A172 (cell line): ENCODE measurements at places on chromosomes 2 and 18.

DNA sequence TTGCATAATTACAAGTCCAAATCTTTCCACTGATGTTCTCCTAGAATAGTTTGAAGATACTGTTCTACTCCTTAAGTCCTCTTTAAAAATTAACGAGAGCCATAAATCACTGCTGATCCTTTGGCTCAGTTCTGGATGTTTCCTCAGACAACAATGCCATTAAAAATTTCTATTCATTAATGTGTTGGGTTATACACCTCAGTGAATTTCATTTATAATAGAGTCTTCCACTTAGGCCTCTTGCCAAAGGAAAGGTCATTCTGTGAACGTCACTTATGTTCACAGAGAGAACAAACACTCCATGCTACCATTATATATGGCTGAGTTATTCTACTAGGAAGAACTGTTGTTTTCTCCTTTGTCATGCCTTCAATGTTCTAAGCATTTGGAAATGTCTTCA is 1472.3 kb upstream of the CELF4 start:
- no peak for DNase-seq

DNA sequence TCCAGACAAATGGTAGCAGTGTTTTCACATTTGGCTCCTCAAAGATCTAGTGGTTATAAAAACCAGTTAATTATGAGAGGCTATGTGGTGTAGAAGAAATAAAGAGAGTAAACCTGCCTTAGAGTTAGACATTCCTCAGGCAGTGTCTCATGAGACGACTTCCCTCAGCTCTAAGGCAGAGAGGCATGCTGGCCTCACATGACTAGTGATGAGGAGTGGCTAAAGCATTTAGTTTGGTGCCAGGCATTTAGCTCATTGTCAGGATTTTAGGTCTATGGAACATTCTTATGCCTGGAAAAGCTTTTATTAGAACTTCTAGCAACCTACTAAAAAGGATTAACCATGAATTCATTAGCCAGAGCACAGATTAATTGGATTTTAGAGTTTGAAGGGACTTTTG is 90.3 kb downstream of the RPRM start:
- DNase-seq = peak; percentile 64

DNA sequence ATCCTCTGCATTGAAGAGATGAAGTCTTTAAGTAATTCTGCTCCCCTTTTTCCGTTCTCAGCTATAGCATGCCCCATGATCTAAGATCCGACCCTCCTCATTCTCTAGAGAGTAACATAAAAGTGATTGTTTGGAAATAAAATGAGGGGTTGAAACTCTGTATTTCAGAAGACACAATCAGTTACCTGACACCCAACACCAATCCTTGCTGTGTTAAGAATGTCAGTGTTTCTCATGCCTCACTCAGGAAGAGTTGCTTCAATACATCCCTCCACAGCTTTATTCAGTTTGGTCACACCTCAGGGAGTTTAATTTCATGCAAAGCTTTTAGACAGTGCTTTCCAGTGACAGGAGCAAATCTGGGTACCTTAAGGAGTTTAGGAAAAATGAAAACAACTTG is 49.9 kb upstream of the RBBP8 start:
- no peak for DNase-seq

DNA sequence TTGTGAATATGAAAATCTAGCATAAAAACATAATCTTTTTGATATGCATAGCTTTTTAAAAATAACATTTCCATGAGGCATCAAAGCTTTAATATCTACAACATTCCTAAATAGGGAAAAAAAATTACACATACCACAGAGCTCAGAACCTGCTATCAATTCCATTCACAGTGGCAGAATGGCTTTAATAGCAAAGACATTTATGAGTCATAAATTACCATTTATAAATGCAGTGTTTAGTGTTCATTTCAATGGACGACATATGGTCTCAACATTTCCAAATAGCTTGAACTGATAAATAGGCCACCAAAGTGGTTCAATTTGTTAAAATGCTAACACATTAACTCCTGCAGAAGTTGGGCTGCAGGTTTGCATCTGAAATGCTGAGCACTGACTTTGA is 600.6 kb upstream of the SETBP1 start:
- DNase-seq = no peak

DNA sequence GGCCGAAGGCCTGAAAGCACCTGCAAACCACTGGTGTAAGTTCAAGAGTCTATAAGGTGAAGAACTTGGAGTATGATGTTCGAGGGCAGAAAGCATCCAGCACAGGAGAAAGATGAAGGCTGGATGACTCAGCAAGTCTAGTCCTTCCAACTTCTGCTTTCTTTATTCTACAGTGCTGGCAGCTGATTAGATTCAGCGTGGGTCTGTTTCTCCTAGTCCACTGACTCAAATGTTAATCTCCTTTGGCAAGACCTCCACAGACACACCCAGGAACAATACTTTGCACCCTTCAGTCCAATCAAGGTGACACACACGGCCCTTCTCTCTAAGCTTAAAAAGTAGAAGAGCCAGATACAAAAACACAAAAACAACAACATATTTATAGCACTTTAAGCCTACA is 43.4 kb downstream of the NMS start:
- peak; percentile 13 for DNase-seq
